Naive thymus-derived CD8-positive, alpha-beta T cell (primary cell): ENCODE measurements at places on chromosomes 7 and 10. TPM values are rescaled to one million over a fixed set of nuclear protein-coding genes. Genes with fewer than 3 reads are reported as not detected.

DNA sequence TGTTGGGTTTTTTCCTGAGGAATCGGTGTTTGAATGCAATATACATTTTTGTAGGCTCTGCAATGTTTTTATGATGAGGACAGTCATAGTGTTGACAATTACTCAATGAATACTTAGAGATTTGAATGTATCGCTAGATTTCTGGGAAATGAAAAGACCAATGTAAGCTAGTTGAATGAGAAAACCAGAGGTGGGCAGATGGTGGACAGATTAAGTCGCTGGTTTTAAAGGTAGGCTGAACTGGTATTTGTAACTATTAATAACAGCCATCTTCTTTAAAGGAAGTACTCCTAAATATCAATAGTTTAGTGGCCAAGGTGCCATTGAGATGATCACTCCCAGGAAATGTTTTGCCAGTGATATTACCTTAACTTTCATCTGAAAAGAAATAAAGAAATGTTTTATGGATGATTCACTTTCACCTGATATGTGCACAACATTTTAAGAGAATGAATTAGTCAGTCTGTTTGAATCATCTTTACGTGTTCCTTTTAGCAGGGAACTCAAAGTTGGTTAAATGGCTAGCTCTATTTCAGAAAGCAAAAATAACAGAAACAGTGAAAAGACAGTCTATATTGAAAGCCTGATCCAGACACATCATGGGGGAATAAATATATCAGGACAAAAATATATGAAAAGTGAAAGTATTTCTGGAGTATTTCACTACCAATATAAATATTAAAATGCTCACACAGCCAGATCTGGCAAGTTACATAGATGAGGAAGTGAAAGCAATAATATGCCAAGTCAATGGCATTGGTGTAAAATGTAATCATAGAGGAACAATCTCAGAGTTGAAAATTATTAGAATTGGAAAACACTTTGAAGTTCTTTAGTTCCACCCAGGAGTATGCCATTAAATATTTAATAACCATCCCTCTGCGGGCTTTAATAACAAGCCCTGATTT lies 20.7 kb downstream of the MET start:
- no peak for DNase-seq

GRCh38 chr10:119306514-119306951 lies 99.2 kb downstream of the GRK5 start:
- DNase-seq, result peak; percentile 90

- DNase-seq, result no peak
Measured at GRCh38 chr7:80279760-80280159, 145.1 kb downstream of the GNAI1 start.

DNA sequence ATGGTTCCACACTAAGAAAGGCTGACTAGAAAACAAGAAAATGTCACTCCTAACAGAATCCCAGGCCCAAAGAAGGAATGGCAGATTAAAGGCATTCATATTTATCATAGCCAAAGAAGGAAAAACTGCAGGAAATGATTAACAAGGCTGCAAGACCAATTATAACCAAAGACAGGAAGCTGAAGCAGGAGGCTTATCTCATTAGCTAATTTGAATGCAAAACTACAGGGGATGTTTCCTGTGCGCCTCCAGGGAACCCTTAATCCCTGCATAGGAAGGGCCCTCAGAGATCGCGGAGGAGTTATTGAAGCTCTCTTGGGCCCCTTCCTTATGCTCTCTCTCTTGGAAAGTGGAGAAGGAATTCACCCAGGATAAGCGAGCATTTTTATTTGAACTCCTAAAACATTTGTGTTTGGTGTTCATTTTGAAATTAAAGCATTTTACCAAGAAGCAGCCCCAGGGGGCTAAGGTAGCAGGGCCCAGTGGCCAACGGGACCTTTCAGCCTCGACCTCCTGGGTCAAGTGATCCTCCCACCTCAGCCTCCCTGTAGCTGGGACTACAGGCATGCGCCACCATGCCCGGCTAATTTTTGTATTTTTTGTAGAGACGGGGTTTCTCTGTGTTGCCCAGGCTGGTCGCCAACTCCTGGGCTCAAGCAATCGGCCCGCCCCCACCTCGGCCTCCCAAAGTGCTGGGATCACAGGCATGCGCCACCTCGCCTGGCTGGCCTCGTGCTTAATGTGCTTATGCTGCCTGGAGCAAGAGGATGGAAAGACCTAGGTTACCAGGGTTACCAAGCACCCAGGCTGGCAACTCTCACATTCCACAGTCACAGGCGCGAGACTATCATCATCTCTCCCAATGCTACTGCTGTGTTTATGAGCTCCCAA lies 24.1 kb upstream of the PROSER2 start:
- no peak for DNase-seq

DNA sequence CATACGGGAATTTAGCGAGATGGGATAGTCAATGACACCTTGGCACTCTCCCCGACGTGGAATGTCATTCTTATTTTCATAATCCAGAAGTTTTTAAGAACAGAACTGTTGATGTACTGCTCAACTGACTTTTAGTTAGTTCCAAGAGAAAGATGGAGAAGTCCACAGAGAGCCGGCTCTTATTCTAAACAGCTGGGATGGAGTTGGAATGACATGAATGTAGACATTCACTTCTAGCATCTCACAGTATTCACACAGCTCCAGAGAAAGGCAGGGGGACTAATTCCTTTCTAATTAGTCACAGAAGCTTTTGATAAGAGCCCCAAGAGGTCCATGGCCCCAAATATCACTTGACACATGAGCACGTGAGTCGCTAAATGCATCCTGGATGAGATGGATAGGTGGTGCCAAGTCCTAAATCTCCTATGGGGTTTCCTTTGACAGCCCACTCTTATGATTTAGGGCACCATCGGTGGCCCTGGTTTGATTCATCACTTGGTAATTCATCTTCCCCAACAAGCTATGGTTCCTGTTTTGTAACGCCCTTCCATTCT lies 420.3 kb upstream of the AUTS2 start:
- no peak for DNase-seq

GRCh38 chr10:62248465-62248864 lies 20.2 kb downstream of the RTKN2 start:
- DNase-seq, result no peak

- no peak for DNase-seq
Measured at GRCh38 chr10:104117839-104118323, 4.1 kb upstream of the SFR1 start.

DNA sequence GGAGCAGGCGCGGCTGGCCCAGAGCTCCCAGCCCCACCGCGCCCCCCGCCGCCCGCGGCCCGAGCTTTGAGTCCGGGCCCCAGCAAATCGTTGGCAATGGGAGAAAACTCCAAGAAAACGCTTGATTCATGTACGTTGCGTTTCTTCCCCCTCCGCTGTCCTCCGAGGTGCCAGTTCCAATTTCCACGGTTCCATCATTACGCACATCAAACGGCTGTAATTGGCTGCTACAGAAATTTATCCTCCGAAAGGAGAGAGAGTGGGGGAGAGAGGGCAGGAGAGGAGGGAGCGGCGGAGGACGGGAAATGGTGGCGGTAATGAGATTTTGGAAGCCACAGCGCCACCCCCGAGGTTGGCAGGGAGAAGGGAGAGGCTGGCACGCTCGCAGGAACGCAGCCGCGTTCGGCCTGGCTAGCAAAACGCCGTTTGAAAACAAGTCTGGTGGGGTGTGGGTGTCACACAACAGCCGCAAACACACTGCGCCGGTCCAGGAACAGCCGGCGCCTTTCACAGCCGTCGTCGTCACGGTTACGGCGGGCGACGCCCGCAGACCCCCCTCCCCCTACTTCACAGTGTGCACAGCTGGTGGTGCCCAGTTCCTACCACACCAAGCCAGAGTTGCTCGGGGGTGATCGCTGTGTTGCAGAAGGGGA lies 57.5 kb downstream of the UNCX start:
- DNase-seq, result peak; percentile 62

GRCh38 chr7:129827467-129827990 lies 125.2 kb downstream of the UBE2H start:
- no peak for DNase-seq

GRCh38 chr7:73341877-73342276 lies 13.9 kb downstream of the FKBP6 start:
- no peak for DNase-seq

GRCh38 chr10:71185209-71185608 lies 27.2 kb upstream of the UNC5B start:
- no peak for DNase-seq

- no peak for DNase-seq
Measured at GRCh38 chr7:83060218-83060617, 102.5 kb downstream of the PCLO start.

DNA sequence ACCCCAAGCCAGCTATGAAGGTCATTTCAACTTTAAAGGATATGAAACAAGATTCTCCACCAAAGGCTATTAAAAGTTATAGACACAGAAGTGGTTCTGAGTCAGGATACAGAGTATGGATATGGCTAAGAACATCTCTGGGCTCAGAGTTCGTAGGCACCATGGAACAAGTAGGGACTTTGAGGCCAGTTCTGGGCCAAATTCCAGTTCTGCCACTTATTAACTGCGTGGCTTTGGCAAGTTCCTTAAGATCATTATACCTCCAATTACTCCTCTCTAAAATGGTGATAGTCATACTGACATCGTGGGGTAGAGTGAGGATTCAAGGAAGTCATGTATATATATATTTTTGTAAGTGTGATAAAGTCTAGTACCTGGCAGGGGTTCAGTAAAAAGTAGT lies 105.8 kb upstream of the NFE2L3 start:
- DNase-seq, result no peak

GRCh38 chr10:77228559-77228958 lies 409.0 kb downstream of the KCNMA1 start:
- DNase-seq, result no peak

GRCh38 chr10:118775478-118775877 lies 20.7 kb upstream of the CACUL1 start:
- DNase-seq, result no peak

GRCh38 chr10:45239642-45240041 lies 75.8 kb downstream of the OR13A1 start:
- no peak for DNase-seq

Gene AASS
- 1.4 TPM for polyA plus RNA-seq

Gene NDUFB8
- 520 TPM for polyA plus RNA-seq

Gene AKR1C8
- not detected for polyA plus RNA-seq

Gene C10orf95
- polyA plus RNA-seq, result 0.68 TPM
